ENCODE measurements at places on chromosomes 12 and 14.

- no peak for DNase-seq
Measured at GRCh38 chr14:38866461-38866860, 236.6 kb downstream of the SEC23A start.

DNA sequence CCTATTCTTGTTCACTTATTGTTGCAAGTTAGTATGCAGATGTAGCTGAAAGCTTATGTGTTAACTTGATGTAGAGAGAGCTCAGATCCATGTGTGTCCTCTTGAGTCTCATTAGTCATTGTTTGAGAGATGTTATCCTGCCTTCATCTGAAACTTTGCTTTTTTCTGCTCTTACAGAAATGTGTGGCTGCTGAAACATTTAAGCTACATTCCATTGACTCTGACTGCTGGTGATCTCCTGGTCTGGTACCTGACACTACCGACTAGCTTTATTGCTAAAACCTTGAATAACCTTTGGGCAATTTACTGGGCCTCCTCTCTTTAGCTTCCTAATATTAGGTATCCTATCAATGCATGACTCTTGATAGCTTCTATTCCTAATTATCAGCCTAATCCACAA lies 705.6 kb upstream of the FOXG1 start:
- DNase-seq = no peak

- no peak for DNase-seq
Measured at GRCh38 chr14:88454886-88455285, 69.4 kb downstream of the SPATA7 start.

DNA sequence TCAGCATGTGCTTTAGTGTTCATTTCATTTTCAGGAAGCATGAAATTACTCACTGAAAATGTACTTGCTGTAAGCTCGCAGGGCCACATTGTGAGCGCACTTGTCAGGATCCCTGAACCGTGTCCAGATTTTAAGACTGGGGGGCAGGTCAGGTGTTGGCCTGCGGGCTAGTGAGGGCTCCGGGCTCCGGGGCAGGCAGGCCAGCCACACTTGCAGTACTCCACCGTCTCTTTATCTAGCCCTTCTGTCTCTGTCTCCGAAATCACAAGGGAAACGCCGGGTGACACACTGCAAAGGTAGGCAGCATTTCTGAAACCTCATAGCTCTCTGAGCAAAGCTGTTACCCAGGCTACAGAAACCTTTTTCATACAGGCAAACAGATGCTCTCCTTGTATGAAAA lies 98.7 kb downstream of the EML1 start:
- DNase-seq = no peak

DNA sequence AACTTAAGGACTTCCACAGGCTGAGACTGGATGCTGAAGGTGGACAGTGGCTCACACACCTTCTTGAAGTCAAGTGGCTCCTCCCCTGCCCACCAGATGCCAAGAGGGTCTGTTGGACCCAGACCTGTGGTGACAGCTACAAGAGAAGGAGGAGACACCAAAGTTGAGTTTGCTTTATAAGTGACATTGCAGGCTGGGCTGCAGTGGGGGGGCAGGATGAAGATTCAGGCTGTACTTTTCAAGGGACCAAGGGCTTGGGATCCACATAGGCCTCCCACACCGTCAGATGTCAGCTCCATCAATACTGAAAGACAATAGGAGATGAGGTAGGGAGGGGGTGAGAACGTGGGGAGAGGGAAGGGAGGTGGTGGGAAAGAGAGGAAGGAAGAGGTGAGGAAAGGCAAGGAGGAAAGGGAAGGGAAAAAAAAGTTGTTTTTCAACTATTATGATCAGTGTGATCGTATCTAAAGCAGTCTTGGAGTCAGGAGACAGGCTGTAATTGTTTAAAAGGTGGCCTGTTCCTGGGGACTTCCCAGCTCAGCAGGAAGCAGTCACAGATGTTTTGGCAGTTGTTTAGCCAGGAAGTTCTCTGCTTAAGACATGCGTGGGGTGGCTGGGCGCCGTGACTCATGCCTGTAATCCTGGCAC lies 84.1 kb upstream of the RESF1 start:
- peak; percentile 65 for DNase-seq

DNA sequence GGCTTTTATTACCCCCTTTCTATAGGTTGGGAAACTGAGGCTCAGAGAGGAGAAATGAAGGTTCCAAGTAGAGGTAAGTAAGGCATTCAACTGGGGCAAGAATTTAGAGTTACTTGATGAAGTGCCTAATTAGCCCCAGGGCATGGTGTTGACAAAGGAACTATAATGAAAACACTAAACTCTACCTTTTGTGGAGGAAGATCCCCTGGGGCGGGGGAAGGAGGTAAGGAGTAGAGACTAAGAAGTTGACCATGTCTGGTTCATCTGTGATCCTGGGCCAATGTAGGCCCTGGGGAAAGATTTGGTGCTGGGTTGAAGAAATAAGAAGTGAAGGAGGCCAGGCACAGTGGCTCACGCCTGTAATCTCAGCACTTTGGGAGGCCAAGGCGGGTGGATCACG lies 16.2 kb upstream of the COX6A1 start:
- no peak for DNase-seq

DNA sequence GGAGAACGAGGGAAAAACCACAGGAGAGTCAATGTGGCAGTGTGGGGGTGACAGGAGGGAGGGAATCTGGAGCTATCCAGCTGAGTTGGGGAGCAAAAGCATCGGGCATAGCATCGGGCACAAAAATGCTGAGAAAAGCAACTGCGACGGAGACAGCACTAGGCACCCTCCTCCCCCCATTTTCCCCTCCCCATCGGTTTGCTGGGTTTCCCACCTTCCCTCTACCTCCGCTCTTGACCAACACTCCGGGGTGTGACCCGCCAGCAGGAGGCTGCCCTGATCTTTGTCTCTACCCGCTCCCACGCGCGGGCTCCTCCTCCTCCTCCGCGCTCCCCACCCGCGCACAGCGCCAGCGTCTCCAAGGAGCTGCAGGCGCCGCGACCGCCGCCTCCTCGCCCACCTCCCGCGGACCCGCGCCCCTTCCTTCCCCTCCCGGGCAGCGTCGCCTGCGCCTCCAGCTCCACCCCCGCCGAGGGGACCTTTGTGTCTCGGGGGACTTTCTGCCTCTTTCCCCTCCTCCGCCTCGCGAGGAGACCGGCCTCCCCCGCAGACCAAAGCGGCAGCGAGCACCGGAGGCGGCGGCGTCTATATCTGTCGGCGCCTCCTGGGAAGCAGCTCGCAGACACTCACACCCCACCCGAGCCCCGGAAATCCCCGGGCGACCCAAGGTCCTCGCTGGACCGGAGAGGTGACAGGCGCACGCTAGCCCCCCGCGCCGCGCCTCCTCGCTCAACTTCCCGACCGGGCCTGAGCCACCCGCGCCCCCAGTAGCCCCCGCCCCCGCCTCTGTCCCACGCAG lies 920 bp downstream of the CDK17 start:
- peak; percentile 36 for DNase-seq

GRCh38 chr12:71872972-71873371 lies 33.4 kb downstream of the TBC1D15 start:
- no peak for DNase-seq

DNA sequence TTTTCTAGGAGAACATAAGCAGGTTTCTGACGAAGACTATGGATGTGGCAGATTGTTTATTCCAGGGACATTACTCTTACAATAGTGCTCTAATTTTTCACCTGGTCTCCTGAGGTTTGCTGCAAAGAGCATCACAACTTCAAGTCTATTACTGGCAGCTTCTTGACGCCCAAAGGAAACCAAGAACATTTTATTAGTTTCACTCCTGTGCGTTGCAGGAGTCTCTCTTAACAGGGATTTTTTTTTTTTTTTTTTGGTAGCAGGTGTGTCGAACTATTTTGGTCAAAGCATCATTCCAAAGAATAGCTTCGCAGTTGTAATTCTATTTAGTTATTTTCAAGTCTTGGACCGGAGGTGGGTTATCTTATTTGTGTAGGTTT lies 1.2 kb downstream of the ANO4 start:
- no peak for DNase-seq

GRCh38 chr12:100295764-100296555 lies 29.0 kb downstream of the SCYL2 start:
- DNase-seq = no peak

- DNase-seq = no peak
Measured at GRCh38 chr14:22179190-22179589, 409.8 kb downstream of the DAD1 start.

- no peak for DNase-seq
Measured at GRCh38 chr14:103854017-103854808, 6.8 kb upstream of the PPP1R13B start.

DNA sequence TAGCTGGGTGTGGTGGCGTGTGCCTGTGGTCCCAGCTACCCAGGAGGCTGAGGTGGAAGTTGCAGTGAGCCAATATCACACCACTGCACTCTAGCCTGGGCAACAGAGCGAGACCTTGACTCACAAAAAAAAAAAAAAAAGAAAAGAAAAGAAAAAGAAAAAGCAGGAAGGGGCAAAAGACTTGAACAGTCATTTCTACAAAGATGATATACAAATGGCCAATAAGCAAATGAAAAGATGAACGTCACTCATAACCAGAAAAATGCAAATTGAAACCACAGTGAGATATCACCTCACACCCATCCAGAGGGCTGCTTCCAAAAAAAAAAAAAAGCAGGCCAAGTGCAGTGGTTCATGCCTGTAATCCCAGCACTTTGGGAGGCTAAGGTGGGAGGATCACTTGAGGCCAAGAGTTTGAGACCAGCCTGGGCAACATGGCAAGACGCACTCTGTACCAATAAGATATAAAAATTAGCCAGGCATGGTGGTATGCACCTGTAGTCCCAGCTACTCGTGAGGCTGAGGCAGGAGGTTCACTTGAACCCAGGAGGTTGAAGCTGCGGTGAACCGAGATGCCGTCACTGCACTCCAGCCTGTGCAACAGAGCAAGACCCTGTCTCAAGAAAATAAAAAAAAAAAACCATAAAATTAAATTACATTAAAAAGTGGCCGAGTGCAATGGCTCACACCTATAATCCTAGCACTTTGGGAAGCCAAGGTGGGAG lies 20.5 kb downstream of the UBC start:
- DNase-seq = no peak

DNA sequence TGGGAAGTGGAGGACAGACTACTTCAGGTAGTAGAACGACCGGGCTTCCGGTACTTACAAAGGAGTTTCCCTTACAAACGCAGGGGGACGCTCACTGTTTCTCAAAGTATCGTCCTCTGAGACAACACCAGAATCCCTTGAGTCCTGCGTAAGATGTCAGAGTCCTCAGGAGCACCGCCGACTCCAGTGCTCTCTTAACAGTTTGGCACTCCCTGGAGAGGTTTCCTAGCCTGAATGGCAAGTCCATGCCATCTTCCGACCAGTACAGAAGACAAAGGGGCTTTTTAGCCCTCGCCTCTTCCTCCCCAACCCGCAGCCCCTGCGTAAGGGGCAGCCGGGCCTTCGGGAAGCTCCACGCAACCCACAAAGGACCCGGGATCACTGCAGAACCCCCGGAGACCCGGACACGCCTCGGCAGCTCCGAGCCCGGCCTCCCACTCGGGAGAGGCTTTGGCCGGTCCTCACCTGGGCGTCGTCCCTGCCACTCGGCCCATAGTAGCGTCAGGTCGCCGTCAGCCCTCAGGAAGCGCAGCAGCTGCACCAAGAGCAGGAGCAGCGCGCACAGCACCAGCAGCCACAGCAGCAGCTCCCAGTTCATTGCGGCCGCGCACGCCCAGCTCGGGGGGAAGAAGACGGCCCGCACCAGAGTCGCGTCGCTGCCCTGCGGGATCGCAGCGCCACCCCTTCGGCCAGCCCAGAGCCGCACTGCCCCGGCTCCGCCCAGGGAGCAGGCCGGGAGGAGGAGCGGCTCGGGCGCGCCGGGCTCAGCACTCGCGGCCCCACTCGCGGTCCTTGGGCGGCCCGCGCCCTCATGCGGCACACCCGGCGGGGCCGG lies at the start of gene DHRS7:
TSS of gene DHRS7 (minus strand) at position 687 of the 835 bp plus-strand sequence. CDS start at position 598, 89 bp downstream.
- peak; percentile 97 for DNase-seq

GRCh38 chr14:81533536-81534343 lies at the start of gene SEL1L:
SEL1L (minus strand) TSS chr14:81533853; CDS start chr14:81533744, 109 bp downstream.
- peak; percentile 97 for DNase-seq

DNA sequence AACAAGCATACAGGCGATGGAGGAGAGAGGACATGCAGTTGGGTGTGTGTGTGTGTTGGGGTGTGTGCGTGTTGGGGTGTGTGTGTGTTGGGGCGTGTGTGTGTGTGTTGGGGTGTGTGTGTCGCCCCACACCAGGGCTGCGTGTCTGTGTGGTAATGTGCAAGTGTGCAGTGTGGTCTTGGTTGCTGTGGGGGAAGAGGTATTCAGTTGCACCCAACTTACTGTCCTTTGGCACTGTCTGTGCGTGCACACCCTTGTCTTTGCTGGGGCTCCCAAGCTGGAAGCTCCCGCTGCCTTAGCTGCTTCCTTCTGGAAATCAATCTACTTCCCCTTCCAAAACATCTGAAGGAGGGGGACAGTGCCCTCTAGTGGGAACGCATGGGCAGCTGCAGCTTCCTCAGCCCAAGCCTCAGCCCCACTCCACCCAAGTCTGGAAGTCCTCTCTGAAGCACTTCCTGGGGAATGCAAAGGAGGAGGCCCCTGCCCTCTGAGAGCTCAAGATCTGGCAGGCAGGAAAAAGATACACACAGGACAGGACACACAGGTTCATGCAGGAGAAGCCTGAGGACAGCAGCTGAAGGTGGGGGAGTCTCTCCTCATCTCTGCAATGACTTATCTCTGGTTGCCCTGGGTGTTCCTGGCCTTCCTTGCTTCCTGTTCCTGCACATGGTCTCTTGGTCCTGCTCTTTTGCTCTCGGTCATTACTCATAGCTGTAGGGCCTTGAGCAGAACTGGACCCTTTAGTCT lies 13.1 kb downstream of the ASIC1 start:
- peak; percentile 71 for DNase-seq

- DNase-seq = no peak
Measured at GRCh38 chr12:65720136-65721130, 103.8 kb upstream of the HMGA2 start.

DNA sequence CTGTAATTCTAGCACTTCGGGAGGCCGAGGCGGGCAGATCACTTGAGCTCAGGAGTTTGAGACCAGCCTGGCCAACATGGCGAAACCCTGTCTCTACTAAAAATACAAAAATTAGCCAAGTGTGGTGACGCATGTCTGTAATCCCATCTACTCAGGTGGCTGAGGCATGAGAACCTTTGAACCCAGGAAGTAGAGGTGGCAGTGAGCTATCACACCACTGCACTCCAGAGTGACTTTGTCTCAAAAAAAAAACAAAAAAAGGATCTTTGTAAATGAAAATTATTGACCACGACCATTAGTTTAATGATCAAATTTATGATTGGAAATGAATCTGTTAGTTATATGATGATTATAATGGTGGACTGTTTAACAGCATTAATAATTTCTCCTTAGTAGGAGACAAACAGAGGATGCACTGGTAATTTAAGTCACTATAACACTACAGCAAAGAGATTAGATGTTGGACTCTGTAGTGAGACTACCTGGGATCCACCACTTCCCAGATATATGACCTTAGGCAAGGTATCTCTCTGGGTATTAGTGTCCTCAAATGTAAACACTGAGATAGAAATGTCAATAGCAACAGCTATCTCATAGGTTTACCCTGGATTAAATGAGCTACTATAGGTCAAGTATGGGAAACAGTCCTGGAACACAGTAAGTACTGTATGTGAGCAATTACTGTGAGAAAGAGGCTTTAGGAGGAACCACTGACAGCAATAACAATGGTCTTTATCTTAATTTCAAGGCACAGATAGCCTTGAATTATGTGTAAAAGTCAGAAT lies 214.7 kb downstream of the NOVA1 start:
- no peak for DNase-seq

- peak; percentile 62 for DNase-seq
Measured at GRCh38 chr14:92456215-92457015, 57.2 kb upstream of the RIN3 start.
